ENCODE measurements at places on chromosomes 6 and 20.
A peak's percentile ranks its signal among the peaks of the same experiment; 100 is the strongest.

DNA sequence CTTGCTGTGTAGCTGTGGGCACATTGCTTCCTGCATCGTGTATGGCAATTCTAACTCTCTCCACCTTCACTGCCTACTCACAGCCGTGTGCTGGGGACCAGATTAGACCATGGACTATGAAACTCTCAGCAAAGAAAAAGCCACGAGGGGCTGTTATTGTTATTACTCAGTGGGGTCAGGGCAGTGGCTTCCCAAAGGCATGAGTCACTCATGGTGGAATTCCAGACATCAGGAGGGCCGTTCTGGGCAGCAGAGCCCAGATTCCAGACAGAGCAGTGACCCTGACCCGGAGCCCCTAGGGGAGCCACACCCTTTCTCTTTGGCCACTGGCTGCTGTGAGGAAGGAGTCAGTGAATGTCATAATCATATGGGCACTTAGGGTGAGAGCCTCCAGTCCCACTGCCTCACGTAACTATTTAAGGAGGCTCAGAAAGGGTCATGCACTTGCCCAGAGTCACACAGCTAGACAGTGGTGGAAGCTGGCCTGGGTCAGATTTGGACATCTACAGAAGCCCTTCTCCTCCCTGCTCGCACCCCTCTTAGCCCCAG is 22.2 kb upstream of the CCN5 start:
- no peak for DNase-seq

- DNase-seq = no peak
These were observed 16.1 kb upstream of the MYB start for GRCh38 chr6:135165031-135165430.

DNA sequence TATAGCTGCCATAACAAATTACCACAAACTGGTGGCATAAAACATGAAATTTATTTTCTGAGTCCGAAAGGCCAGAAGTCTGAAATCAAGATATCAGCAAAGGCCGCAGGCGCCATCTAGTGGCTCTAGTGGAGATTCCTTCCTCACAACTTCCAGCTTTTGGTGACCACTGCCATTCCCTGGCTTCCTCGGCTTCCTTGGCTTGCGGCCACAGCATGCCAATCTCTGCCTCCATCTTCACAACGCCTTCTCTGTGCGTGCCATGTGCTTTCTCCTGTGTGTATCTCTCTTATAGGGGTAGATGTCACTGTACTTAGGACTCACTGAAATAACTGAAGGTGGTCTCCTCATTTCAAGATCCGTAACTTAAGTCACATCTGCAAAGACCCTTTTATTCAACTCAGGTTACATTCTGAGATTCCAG is 5.4 kb upstream of the PLAGL1 start:
- DNase-seq = peak; percentile 43

DNA sequence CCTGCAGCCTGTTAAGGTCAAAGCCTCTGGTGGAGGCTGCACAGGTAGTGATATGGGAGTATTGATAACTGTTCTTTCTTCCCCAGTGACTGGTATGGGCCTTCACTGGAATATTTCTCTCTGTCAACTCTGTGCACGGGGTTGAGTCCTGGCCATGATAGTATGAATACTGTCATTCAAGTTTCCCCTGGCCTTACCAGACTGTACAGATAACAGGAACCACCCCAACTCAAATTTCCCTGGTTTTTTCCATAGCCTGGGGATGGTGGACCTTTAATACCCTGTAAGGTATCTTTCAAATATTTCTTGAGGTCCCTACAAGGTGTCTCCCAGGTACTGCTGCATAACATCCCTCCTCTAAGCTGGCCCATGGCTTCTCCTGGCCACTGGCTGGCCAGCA is 51.4 kb upstream of the TNFAIP3 start:
- no peak for DNase-seq

DNA sequence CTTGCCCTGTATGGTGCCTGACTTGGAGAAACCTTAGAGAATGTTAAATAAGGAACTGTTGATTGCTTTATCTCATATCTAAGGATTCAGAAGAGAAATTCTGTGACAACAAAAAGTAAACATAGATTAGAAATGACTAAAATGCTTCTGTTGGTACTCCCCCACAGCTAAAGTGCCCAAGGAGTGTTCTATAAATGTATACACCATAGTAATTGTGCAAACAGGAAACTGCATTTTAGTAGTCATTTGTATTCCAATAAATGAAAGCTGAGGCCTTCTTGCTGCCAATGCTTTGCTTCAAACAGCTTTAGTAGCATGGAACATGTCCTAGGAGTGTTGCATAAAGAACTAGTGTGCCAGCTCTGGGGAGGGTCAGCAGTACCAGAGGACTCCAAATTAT is 343.7 kb upstream of the IRAK1BP1 start:
- no peak for DNase-seq

- no peak for DNase-seq
These were observed 8.4 kb upstream of the TGM2 start for GRCh38 chr20:38173237-38174156.

DNA sequence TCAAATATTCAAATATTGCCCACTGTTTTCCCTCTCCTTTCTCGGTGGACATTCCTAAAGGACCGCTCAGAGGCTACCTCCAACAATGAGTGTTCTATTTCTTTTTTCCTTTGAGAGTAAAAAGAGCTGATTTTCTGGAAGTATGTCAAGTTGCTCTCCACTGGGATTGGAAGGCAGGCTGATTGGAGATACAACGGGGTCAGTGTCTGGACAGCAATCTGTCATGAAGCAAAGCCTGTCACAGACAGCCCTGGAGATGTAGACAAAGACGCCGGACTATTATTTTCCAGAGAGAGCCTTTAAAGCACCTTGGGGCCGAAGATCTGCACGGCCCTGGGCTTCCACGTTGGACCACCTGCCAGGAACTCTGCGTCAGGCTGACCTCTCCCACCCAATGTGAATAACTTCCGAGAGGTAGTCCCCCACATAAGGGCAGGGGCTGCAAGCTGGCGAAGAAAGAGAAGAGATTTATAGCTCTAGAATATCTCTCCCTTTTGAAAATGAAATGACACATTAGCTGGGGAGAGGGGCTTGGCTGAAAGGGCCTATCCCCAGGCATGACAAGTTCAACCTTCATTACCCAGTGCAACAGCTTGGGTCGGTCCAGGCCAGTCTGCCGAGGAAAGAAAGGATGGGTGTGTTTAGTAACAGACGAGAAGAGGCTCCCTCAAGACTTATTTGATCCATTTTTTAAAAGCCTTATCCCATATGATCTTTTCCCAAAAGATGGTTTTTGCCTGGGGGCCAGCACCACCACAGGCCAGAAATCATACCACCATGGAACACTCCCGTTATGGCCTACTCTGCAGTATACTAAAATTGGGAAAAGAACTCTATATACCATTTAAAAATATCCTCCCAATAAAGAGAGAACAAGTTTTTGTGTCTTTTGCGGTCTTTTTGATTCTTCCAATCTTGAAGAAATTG is 131.1 kb downstream of the OLIG3 start:
- DNase-seq = no peak

Measured in NCI-H748 treated with DMSO at 0.1 percent for 48 hours (cell line).